Activated CD4-positive, alpha-beta T cell treated with anti-CD3 and anti-CD28 coated beads, Interleukin-2, amount 10 ng/mL, durations not matched to agents 7 days and 5 days (primary cell): ENCODE measurements at places on chromosomes 7 and 10.

DNA sequence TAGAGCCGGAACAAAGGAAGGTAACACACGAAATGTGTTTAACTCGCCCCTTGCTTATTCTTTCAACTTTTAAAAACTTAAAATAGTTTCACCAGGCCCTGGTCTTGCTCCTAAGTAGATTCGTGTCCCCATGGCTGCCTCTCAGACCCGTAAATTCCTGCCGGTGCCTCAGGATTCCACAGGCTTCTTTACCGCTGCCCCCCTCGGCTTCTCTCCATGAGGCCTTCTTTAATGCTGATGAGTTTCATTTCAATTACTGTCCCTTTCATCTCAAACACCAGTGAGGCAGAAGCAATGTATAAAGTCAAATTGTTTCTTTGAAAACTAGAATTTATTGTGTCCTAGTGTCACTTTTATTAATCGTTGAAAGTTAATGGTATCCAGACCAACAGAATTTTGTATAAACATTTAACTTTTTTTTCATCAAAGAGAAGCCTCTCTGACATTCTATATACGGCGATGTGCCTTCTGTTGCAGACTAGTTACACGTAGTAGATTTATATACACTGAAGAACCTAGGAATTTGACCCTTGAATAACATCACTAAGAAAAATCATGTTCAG is 225.2 kb downstream of the C7orf25 start:
- DNase-seq = no peak

DNA sequence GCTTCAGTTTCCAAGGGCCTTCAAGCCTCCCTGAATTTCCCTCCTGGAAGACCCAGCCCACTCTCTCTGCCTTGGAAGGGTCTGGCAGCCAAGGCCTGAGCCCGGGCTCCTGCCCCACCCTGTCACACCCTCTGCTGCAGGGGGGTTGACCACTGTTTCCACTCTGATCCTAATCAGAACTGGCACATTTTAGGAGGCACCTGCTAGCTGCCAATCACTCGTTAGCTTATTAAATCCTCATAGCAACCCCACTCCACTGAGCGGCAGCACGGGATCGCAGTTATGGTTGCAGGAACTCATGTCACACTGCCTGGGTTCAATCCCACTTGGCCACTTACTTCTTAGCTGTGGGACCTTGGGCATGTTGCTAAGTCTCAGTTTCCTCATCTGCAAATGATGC is 12.9 kb downstream of the HSPB1 start:
- DNase-seq = no peak

- no peak for DNase-seq
Observed at GRCh38 chr7:65397730-65398142, 24.1 kb downstream of the ZNF92 start.

DNA sequence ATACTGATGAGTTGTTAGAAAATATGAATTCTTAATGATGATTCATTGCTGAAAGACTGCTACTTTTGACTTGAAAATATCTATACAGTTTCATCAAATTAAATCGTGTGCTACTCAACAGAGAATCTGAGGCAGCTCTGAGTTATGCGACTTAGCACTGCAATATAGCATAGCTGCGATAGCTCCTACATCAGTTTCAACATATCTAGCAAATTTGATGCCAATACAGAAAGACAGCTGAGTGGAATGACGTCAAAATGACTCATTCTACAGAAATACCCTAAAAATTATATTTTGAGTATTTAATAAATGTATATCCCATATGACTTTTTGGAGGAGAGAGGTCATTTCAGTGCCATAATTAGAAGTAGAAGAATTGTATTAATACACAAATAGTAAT is 1.1 kb upstream of the TARP start:
- no peak for DNase-seq

GRCh38 chr7:50771120-50772002 is 11.3 kb downstream of the GRB10 start:
- DNase-seq = no peak

DNA sequence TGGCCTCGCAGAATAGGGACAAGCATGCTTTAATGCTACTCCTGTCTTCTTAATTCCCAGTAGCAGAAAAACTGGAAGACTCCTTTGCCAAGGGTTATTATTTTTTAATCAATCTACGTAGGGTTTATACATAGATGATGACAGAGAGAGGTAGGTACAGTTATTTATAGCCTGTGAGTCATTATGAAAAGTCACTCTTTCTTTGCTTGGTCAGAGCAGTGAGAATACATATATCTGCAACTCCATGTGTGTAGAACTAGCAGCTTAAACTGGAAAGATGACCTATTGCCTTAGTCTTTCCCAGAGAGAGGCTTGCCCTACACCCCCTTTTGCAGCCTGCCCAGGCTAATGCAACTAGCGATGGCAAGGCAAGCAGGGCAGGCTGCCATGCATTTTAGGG is 1050.6 kb downstream of the NRG3 start:
- DNase-seq = no peak

- no peak for DNase-seq
Observed at GRCh38 chr7:133070562-133070961, 11.3 kb downstream of the CHCHD3 start.

GRCh38 chr10:28883741-28884423 is 206.6 kb downstream of the BAMBI start:
- no peak for DNase-seq

GRCh38 chr7:38319873-38320272 is 46.4 kb upstream of the TARP start:
- no peak for DNase-seq

GRCh38 chr10:132662186-132662920 is 123.6 kb downstream of the NKX6-2 start:
- DNase-seq = no peak

DNA sequence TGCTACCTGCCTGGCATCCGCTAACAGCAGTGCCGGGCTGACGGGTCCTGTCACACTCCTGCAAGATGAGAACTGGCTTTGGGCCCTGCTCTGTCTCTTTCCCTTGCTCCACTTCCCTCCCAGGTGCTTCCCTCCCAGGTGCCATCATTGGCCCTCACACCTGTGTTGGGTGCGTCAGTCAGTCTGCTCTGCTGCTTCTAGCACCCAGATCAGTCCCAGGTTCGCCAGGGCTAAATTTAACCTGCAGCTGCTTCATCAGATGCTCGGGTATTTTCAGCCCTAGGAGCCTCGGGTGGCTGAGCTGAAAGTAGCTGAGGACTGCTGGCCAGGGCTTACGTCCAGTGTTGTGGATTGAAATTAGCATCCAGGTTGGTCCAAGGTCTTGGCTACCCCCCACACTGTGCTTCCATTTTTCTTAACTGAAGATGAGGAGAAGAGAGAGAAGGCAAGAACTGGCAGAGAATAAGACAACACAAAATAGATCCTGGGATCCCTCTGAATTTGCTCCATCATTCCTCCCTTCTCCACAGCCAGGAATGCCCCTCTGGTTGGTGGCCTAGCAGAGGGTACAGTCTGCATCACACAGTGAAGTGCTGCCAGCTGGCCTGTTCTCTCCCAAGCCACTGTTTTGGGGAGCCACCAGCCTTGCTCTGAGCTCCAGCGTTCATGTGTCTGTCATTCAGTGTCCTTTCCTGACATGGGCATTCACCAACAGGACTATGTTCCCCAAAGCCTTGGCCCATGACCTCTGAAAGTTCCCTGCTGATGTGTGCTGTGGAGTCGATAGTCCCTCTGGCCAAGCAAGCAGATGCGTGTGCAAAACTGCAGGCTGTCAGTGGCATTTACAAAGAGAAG is 65.9 kb upstream of the SYPL1 start:
- no peak for DNase-seq

DNA sequence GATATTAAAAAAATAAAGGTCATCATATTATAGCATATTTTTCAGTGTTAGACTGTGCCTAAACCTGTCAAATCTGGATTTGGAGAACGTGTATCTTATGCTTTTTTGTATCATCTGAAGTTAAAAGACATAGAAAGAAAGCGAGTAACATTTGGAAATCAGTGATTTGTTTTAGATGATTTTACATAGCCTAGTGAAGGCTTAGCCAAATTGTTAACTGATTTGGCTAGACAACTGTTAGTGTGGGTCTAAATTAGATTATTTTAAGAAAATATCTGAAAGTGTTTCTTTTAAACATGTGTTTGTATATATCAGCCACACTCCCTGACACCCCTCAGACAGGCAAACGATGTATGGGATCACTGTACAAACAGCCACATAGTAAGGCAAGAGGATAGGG is 35.6 kb downstream of the ACTA2 start:
- no peak for DNase-seq

DNA sequence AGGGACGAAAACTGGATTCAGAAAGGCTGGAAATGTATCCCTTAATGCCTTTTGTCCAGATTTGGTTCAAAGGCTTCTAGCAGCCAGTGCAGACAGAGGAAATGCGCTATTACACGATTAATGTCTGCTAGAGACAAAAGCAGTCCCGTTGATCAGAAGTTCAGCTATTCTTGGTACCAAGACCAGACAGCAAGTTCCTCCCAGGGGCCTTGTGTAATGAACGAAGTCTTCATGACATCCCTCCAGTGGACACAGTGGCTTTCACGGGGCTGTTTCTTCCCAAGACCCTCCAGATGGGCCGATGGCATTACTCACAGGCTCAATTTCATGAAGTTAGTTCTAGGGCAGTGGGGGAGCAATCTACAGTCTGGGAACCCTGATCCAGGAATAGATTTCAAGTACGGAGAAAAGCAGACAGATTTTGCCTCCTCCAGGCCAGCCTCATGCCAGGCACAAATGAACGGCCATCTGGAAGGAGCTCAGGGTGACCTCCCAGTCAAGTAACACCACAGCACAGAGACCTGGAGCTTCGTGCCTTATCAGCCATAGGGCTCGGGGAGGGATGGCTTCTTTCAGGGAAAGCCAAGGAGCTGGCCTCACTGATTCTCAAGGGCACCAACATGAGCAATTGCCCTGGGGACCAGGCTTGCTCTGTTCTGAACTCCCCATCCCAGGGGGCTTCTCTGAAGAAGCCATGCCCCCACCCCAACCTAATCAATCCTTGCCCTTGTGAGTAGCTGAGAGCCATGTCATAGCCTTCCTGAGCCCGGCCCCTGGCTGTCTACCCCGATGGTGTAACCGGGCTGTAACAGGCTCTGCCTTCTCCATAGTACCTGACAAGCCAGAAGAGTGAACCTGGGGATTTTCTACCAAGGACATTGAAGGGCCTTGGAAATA is 101.1 kb downstream of the PRKAG2 start:
- DNase-seq = no peak

GRCh38 chr7:100477871-100478267 is 1.1 kb downstream of the TSC22D4 start:
- no peak for DNase-seq

DNA sequence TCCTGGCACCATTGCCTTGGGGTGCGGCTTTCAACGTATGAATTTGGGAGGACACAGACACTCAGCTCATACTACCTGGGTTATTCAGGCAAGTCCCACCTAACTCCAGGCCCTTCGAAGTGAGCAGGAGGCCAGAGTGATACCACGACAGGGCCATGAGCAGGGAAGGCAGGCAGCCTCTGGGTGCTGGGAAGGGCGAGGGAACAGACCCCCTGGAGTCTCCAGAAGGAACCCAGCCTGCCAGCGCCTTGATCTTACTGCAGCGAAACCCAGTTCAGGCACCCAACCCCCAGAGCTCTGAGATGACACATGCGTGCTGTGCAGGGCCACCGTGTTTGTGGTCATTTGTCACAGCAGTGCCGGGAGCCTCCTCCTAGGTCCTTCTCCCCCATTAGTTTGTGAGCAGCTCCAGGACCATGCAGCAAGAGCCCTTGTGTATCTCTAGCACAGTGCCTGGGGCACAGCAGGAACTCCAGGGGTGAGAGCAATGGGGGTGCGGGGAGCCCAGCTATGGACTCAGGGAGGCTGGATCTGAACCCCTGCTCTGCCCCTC is 7.7 kb upstream of the INSIG1 start:
- DNase-seq = no peak

- DNase-seq = no peak
Observed at GRCh38 chr7:29289156-29290021, 94.8 kb downstream of the CHN2 start.

DNA sequence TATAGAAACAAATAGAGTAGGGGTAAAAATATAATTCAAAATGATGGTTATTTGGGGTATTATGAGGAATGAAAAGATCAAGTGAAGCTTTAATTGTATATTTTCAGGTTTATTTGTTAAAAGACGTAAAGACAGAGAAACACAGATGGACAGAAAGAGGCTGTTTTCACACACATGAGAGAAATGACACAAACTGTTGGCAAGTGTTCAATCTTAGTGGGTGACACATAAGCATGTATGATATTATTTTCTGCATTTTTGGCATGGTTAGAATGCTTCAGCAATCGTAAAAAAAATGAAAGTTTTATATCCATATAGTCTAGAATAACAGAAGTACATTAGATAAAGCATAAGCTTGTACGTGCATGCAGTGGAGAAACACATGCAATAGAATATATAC is 464.4 kb upstream of the AKR1E2 start:
- no peak for DNase-seq

GRCh38 chr7:71547426-71547825 is 415.5 kb downstream of the GALNT17 start:
- DNase-seq = no peak

- no peak for DNase-seq
Observed at GRCh38 chr10:90635111-90635765, 222.6 kb downstream of the HTR7 start.

DNA sequence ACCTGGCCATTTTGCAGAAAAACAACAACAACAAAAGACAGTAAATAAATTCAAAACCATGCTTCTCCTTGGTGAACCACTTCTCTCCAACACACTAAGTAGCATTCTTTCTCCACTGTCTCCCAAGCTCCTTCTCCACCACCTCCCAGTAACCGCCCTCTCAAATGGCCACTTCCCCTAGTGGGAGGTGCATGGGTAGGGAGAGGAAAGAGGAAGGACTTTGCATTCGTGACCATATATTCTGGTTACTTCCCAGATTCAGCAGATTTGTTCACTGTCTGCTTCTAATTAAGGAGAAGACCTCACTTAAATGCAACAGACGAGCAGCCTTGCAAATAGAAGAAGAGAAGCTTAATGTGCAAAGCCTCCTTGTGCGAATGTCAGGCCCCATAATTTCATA is 166.8 kb downstream of the SORCS1 start:
- DNase-seq = no peak

GRCh38 chr7:149544028-149544427 is 46.4 kb upstream of the ZNF746 start:
- no peak for DNase-seq

- DNase-seq = no peak
Observed at GRCh38 chr7:89129600-89130375, 334.3 kb upstream of the TEX47 start.

DNA sequence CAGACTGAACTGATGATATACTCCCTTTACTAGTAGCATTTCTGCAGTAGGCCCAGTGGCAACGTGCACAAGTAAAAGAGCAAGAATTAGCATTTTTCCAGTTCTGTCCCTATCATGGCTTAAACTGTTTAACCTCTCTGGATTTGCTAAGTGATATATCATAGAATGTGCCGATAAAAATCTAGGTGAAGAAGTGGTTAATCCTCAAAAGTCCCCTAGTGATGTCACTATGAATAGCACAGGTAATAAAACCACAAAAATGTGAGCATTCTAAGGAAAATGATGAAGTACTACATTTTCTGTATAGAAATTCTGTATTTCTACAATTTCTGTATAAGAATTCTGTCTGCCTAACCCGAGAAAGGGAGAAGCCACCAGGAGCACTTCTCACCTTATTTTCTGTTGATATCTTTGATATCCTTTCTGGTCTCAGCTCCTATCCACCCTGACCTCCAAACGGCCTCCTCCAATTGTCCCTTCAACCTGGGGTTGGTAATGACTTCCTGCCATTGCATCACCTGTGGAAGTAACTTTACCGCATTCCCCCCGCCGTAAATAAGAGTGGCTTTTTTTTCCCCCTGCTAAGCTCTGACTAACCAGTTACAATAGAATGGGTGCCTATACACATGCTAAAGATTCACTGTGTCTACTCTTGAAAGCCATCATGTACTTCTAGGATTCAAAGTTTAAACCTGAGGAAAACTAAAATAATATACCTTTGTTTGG is 155.9 kb upstream of the ASAH2 start:
- DNase-seq = no peak
